Neural crest cell (in vitro differentiated cells): ENCODE measurements at places on chromosomes 5 and 9.

- DNase-seq = peak; percentile 62
These were observed at the start of gene CORO2A for GRCh38 chr9:98192503-98193335. Gene CORO2A (minus strand): TSS chr9:98192637. CDS start chr9:98157660, 34,977 bp downstream.

- DNase-seq = no peak
These were observed 64.2 kb downstream of the FGF18 start for GRCh38 chr5:171483551-171484135.

- peak; percentile 89 for DNase-seq
These were observed 556 bp upstream of the CDK9 start for GRCh38 chr9:127785023-127785932.

GRCh38 chr5:124659798-124660197 lies 86.6 kb downstream of the ZNF608 start:
- no peak for DNase-seq

GRCh38 chr5:112555197-112555596 lies 136.1 kb upstream of the EPB41L4A start:
- no peak for DNase-seq
